Peyer's patch (tissue), 4 donors: ENCODE measurements at places on chromosomes 5 and 9.
A peak's percentile ranks its signal among the peaks of the same experiment; 100 is the strongest.

DNA sequence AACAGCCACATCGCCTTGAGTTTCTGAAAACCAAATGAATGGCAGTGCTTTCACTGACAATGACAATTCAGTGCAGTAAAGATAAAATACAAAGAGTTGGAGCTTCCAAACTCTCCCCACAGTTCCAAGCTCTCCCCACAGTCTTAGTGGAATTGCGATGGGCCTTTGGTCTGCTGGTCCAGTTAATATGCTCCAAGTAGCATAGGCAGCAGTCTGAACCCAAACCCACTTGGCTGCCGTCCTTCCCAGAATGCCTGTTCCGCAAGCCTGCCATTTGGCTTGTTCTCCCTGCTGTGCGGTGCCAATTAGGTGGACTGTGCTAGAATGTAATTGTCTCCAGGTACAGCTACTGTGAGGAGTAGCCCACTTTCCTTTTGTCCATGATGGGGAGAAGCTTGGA is 250.1 kb downstream of the GOLPH3 start:
- DNase-seq: no peak
- H3K27me3 ChIP-seq: no peaks in the 10 kb centered on the region
- H3K36me3 ChIP-seq: no peaks in the 10 kb centered on the region
- no peak overlapping the region for H3K4me3 ChIP-seq
- H3K4me1 ChIP-seq: no peaks in the 10 kb centered on the region

DNA sequence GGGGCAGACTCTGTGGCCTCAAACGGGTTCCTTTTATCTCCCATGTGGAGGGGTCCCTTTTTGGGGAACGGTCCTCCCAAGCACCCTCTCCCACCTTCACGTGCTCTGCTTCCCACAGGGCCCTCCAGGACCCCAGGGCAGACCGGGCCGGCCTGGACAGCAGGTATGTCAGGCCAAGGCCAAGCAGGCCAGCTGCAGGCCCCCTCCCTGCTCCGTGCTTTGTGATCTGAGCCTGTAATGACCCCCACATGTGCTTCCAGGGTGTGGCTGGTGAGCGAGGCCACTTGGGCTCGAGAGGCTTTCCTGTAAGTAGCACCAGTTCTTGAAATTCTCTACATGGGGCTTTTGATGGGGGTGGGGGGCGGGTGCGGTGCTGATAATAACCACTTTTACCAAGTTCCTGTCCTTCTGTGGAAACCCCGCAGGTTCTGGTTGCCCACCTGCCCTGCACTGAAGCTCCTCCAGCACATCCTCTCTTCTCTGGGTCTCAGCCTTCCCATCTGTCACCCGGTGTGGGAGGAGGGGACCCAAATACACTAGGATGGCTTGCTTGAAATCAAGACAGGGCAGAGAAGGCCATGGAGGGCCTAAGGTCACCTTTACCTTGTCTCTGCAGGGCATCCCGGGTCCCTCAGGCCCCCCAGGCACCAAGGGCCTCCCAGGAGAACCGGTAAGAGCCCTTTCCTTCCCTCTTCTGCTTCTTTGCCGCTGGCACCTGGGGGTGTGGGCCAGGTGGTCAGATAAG is 57.9 kb upstream of the ORM1 start:
- H3K4me1 ChIP-seq: no peaks in the 10 kb centered on the region
- H3K4me3 ChIP-seq: no peak overlapping the region
- DNase-seq: no peak
- H3K27me3 ChIP-seq: no peaks in the 10 kb centered on the region
- H3K36me3 ChIP-seq: no peaks in the 10 kb centered on the region

GRCh38 chr5:136028090-136028489 is 698 bp upstream of the TGFBI start:
- no peak for DNase-seq
- H3K27me3 ChIP-seq: no peaks in the 10 kb centered on the region
- no peaks in the 10 kb centered on the region for H3K4me1 ChIP-seq
- H3K4me3 ChIP-seq: no peak overlapping the region

- H3K4me3 ChIP-seq: no peak overlapping the region
- H3K4me1 ChIP-seq: no peaks in the 10 kb centered on the region
- H3K27ac ChIP-seq: no peak overlapping the region
- DNase-seq: no peak
- no peaks in the 10 kb centered on the region for H3K36me3 ChIP-seq
- H3K27me3 ChIP-seq: no peaks in the 10 kb centered on the region
Measured at GRCh38 chr5:407801-408268, 35.1 kb upstream of the EXOC3 start.

GRCh38 chr5:124587280-124587679 is 159.2 kb downstream of the ZNF608 start:
- no peaks in the 10 kb centered on the region for H3K36me3 ChIP-seq
- no peak for DNase-seq
- H3K27ac ChIP-seq: no peak overlapping the region
- no peaks in the 10 kb centered on the region for H3K27me3 ChIP-seq

- H3K27ac ChIP-seq: peak overlapping the region; percentile 36
- no peak overlapping the region for H3K4me3 ChIP-seq
- no peaks in the 10 kb centered on the region for H3K27me3 ChIP-seq
- DNase-seq: no peak
- no peaks in the 10 kb centered on the region for H3K4me1 ChIP-seq
- H3K36me3 ChIP-seq: peaks cover 7% of the 10 kb centered on the region
Measured at GRCh38 chr5:95779611-95780010, 42.9 kb downstream of the GLRX start.

DNA sequence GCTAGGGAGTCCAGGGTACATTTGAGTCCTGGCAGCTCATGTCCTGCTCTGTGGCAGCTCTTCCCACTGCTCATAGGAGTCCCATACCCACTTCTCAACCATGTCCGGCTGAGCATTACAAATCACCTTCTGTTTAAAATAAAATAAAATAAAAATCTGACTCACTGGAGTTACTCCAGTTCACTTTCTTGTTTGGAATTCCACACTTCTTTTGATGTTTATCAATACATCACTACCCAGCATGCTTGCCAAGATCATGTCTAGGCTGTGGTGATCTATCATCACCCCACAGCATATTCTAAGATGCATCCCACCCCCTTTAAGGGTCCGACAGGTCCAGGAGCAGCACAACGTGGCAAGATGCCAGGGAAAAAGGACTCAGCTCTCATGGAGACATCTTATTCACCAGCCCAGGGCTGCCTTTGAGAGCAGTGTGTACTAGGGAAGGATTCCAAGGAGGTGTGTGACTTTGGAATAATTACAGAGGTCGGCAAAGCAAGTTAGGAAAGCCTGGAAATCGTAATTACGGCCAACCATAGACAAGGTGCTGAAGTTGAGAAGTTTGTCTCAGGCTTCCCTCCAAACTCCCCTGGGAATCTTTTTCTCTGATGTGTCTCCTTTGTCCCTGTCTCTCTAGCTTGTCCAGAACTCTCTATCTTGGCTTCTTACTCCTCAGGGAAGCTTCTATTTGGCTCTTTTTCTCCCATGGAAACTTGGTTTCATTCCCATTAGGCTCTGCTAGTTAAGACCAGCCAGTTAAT is 111.4 kb upstream of the SLC1A3 start:
- H3K4me1 ChIP-seq: no peaks in the 10 kb centered on the region
- H3K27me3 ChIP-seq: no peaks in the 10 kb centered on the region
- no peak for DNase-seq
- peak overlapping the region; percentile 1 for H3K27ac ChIP-seq

DNA sequence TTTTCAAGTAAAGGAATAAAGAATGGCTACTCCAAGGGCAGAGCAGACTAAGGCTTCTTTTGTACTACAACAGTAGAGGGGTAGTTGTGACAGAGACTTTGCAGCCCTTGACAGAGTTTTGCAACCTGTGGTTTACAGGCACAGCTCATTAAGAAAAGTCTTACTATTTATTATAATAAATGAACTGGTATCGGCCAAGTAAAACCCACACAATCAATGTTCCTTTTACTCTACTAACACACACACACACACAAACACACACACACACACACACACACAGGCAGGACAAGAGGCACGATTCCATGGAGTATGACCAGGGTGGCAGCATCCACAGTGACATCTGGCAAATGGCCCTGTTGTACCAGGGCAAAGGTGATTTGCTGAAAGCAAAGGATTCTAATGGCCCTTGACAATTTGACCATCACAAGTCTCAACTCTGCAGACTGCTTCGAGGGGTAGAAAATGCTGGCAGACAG is 59.1 kb upstream of the GOLPH3 start:
- no peak overlapping the region for H3K4me3 ChIP-seq
- H3K36me3 ChIP-seq: peaks cover 34% of the 10 kb centered on the region
- DNase-seq: no peak
- no peak overlapping the region for H3K27ac ChIP-seq

GRCh38 chr5:111134864-111135263 is 42.7 kb downstream of the WDR36 start:
- H3K36me3 ChIP-seq: no peaks in the 10 kb centered on the region
- H3K27me3 ChIP-seq: no peaks in the 10 kb centered on the region
- no peak overlapping the region for H3K27ac ChIP-seq
- no peak for DNase-seq
- H3K4me1 ChIP-seq: no peaks in the 10 kb centered on the region

DNA sequence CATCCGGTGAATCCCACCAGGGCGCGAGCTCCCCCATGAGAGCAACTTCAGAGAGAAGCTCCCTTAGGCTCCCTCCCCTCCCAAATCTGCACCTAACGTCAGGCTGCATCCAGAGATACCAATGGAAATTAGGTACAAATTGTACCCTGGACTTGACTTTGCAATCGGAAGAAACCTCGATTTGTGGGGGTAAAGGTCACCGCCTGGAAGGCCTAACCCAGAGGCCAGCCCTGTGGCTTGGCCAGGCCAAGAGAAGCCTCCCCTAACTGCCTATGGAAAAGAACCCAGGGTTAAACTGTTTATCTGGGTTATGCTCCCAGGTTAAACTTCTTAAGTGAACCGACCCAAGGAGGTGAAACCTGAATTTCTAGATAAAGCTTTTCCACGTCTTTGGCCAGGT is 80.4 kb downstream of the GTF3C4 start:
- H3K27me3 ChIP-seq: no peaks in the 10 kb centered on the region
- no peaks in the 10 kb centered on the region for H3K4me1 ChIP-seq
- H3K27ac ChIP-seq: no peak overlapping the region
- no peaks in the 10 kb centered on the region for H3K36me3 ChIP-seq
- no peak for DNase-seq
- no peak overlapping the region for H3K4me3 ChIP-seq

DNA sequence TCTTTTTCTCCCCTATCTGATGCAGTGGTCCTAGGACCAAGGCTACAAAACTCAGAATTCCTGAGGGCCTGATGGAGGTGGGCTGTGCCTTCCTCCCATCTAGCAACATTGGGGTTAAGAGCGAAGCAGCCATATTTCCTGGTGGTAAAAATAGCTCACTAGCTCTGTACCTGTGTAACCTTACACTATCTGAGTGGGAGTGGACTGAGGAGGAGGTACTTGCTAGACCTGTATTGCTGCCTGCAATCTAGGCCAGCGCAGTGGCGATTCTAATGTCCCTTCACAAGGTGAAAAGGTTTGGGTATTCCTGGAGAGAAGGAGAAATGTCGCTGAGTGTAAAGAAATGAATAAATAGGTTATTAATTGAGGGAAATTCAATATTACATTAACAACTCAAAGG is 80.2 kb upstream of the LIFR start:
- no peak overlapping the region for H3K4me3 ChIP-seq
- no peak overlapping the region for H3K27ac ChIP-seq
- no peak for DNase-seq
- no peaks in the 10 kb centered on the region for H3K4me1 ChIP-seq

GRCh38 chr9:103364753-103365152 is 369.6 kb downstream of the CYLC2 start:
- no peak overlapping the region for H3K27ac ChIP-seq
- H3K4me1 ChIP-seq: no peaks in the 10 kb centered on the region
- no peak for DNase-seq
- H3K4me3 ChIP-seq: no peak overlapping the region
- no peaks in the 10 kb centered on the region for H3K36me3 ChIP-seq

GRCh38 chr5:135437422-135437795 is 9.7 kb downstream of the DCANP1 start:
- no peak for DNase-seq
- H3K4me1 ChIP-seq: no peaks in the 10 kb centered on the region
- H3K27me3 ChIP-seq: no peaks in the 10 kb centered on the region
- no peaks in the 10 kb centered on the region for H3K36me3 ChIP-seq
- H3K4me3 ChIP-seq: no peak overlapping the region
- no peak overlapping the region for H3K27ac ChIP-seq

DNA sequence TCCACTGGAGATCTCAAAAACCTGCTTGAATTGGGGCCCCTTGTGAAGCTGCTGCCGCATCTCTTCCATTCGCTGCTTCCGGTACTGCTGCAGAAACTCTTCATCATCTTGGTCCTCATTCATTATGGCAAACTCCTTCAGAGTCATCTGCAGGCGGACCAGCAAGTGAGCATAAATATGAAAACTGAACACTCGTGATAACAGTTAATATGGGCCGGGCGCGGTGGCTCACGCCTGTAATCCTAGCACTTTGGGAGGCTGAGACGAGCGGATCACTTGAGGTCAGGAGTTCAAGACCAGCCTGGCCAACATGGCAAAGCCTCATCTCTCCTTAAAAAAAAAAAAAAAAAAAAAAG is 7.9 kb downstream of the PDCL start:
- H3K27me3 ChIP-seq: no peaks in the 10 kb centered on the region
- no peaks in the 10 kb centered on the region for H3K4me1 ChIP-seq
- DNase-seq: no peak
- no peaks in the 10 kb centered on the region for H3K36me3 ChIP-seq

DNA sequence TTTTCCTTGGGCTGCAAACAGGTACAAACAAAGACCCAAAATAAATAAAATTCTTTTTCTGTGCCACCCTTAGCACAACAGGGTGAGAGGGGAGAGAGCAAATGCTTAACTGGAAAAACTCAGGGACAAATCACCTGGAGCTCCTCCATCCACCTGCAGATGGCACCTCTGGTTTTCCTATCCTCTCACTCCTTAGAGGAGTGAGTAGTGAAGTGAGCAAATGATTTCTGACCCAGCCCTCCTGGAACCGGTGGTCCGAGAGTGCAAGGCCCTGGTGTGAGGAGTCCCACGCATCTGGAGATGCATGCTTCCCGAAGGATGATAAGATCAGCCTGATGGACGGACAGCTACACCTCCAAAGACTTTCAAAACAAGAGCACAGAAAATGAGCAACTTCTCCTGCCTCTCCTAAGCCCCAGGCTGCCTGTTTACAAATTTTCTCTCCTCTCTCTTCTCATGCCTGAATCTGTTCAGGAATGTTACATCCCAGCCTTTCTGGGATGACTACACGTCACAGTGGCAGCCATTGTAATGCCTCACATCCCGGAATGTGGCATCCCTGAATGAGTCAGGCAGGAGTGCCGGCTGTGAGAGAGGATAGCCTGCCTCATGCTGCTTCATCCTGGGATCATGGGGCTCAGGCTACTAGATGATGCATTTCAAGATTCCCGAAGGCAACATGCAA is 86.4 kb downstream of the ADRB2 start:
- no peaks in the 10 kb centered on the region for H3K4me1 ChIP-seq
- H3K36me3 ChIP-seq: no peaks in the 10 kb centered on the region
- no peaks in the 10 kb centered on the region for H3K27me3 ChIP-seq
- no peak for DNase-seq

DNA sequence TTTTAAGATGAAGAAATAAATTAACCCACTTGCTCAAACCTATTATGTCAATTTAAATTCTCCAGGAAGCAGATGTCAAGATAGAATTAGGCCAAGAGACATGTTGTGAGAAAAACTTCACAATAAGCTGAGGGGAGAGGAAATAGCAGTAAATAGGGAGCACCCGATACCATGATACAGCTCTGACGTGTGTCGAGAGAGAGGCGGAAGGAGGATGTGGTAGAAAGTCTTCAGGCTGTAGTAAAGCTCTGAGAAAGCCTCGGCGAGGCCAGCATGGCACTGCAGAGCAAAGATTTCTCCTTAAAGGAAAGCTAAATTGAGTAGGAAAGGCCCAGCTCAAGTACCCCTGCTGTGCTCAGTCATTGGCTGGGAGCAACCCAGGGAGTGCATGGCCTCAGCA is 6.0 kb upstream of the PUM3 start:
- DNase-seq: no peak
- no peak overlapping the region for H3K27ac ChIP-seq
- no peaks in the 10 kb centered on the region for H3K4me1 ChIP-seq
- no peak overlapping the region for H3K4me3 ChIP-seq
- H3K27me3 ChIP-seq: no peaks in the 10 kb centered on the region
